ENCODE measurements at places on chromosomes 2 and 18.
A peak's percentile ranks its signal among the peaks of the same experiment; 100 is the strongest.

- DNase-seq: no peak
Measured at GRCh38 chr2:97546711-97547110, 43.0 kb downstream of the ANKRD36B start.

DNA sequence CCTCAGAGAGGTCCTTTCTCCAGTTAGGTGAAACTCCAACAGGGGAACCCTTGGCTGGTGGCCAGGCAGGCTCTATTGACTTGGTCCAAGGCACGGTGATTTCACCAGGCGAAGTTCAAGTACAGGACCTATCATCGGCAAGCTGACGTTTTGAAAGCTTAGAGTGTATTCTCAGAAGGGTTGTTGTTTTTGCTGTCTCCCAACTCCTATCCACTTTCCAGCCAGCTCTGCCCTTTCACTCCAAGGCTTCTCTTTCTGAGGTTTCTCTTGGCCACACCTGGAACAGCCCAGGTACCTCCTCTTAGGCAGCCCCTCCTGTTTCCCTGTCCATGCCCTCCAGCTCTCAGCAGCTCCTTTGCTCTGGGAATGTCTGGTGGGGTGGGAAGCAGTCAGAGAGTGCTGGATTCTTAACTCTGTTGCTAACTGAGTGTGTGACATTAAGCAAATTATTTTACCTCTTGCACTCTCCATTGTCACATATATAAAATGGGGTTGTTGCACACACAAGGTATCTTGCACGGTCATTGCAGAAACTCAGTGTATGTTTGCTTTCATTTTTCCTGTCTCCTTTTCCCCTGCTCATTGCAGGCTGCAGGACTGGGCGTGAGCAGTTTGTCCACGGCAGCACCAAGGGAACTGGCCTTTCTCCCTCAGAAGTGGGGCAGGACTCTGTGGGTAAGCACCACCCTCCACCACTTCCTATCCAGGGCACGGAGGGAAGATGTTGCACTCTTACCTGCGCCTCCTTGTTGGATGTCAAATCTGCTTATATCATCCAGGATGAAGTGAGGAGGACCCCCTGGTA is 30.2 kb downstream of the CAPN13 start:
- DNase-seq: no peak

GRCh38 chr2:226325526-226325925 is 474.1 kb downstream of the IRS1 start:
- peak; percentile 17 for DNase-seq

GRCh38 chr18:27501671-27502070 is 316.6 kb upstream of the CHST9 start:
- DNase-seq: no peak

- no peak for DNase-seq
Measured at GRCh38 chr2:119772767-119773166, 13.0 kb downstream of the PTPN4 start.

GRCh38 chr2:83991992-83992391 is 467.1 kb downstream of the SUCLG1 start:
- DNase-seq: no peak

DNA sequence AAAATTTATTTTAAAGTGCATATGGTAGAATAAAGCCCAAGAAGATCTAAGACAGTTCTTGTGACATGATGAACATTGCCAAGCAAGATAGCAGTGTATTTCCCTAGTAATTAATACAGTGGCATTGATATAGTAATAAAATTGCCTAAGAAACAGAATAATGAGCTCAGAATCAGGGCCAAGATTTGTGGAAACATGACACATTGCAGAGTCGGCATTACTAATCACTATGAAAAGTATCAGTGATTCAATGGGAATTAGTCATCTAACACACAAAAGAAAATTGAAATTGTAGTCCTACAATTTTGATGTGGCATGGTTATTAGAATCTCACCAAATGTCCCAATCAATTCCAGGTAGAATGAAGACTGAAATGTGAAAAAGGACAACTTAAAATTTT is 243.0 kb upstream of the CYRIA start:
- peak; percentile 3 for DNase-seq

DNA sequence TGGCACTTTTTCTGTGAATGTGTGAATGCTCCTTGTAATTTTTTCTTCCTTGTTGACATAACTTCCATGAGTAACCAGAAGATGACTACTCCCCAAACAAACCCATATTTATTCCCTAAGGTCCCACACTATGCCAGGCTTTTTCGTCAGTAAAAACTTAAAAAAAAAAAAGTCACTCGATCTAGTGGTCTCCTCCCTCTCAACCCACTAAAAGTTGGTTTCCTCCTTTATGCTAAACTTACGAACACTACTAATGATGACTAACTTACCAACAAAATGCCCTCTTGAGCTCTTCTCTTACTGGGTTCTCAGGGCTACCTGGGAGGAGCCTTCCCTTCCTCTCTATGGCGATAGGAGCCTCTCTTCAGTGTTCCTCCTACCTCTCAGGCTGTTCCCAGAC is 18.2 kb downstream of the ACVR1 start:
- DNase-seq: no peak

GRCh38 chr2:40488101-40488601 is 36.3 kb upstream of the SLC8A1 start:
- peak; percentile 74 for DNase-seq

DNA sequence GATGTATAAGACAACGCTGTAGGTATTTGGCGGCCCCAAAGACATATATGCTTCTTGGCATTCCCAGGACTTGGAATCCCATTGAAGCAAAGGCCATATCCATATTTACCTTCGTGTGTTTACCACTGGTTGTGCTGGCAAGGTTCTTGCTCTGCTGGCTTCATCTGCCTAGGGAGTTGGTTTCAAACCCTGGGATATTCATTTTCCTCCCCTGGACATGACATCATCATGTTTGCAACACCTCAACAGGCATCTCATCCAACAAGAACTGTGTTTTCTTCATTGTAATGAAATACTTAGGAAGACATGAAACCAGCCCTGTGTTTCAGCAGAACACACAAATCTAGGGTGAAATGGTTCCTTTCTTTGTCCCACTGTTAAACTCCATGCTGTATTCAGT is 77.9 kb upstream of the PHLPP1 start:
- no peak for DNase-seq

DNA sequence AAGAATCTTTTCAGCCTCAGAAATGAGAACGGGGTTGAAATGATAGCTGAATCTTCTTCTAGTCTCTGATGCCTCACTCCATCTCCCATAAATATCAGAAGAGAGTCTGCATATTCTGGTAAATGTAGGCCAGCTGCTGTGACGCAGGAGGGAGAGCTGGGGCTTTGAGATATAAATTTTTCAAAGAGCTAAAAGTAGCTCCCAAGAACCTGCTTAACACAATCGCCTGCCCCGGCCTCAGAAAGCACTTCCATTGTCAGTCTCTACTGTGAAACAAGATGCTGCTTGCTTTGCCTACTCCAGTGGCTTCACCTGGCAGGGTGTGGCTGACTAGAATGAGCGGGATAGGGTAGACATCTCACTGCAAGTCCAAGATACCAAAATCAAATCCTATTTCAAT is 105.0 kb upstream of the CCDC150 start:
- DNase-seq: no peak

DNA sequence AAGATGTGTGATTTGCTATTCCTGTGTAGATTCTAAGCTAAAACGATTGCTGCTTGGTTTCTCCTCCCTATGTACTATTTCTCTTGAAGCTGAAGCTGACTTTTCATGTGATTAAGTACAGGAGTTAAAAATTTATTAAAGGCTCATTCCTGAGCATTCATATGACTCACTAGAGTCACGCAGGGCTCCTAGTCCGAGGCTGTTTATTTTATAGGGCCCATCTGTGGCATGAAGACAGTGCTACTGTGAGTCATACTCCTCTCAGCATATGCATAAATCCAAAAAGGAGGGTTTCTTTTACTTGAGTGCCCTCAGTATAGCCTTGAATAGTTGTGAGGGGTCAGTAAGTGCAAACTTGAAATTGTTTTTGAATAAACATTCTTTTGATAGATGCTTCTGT is 378.8 kb downstream of the PTPRM start:
- no peak for DNase-seq

- no peak for DNase-seq
Measured at GRCh38 chr18:26417190-26417589, 131.2 kb downstream of the KCTD1 start.

DNA sequence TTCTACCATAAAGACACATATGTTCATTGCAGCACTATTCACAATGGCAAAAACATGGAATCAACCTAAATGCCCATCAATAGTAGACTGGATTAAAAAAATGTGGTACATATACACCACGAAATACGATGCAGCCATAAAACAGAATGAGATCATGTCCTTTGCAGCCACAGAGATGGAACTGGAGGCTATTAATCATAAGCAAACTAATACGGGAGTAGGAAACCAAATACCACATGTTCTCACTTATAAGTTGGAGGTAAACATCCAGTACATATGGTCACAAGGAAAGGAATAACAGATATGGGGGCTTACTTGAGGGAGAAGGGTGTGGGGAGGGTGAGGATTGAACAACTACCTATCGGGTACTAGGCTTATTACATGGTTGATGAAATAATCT is 7.7 kb downstream of the HMSD start:
- DNase-seq: no peak

DNA sequence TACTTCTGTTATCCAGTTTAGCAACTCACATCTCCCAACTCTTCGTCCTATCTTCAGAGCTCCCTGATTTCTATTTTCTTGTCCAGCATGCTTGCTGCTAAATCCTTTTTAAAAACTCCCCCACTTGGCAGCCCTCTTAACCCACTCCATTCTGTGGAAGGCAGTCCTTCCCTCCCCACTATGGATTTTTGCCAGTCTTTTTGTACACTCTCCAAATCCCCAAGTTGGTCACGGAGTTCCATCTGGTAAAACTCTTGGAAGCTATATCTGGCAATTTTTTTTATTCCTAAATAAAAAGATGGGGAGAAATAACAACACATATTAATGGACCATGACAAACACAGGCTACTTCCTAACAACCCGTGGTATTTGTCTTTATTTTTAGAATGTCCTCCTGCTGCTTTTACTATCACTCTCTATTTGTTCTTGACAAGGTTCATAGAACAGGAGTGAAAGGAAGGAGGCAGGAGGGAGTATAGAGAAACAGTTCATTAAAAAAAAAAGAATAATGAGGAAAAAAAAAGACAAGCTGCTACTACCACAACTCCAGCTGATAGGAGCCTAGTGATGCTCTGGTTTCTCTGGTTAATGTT is 120.0 kb upstream of the THSD7B start:
- no peak for DNase-seq

GRCh38 chr2:15642815-15643500 is 51.3 kb downstream of the DDX1 start:
- DNase-seq: no peak

GRCh38 chr18:8279346-8279745 is 329.9 kb upstream of the RAB12 start:
- no peak for DNase-seq

DNA sequence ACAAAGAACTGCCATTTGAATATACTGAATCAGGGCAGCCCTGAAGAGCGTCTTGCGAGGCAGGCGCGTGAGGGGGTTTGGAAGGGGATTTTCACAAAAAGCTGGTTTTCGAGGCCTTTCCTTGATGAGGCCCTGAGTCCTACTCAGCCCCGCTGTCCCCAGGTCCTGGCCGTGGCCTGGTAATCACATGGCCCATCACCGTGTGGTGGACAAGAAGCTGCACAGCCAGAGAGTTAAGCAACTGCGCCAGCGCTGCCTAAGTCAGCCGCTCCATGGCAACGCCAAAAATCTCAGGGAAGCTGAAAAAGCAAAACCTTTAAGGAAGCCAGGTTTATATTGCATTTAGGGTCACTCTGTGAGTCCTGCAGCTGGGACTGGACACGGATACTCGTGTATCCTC is 341.2 kb upstream of the MYT1L start:
- no peak for DNase-seq

DNA sequence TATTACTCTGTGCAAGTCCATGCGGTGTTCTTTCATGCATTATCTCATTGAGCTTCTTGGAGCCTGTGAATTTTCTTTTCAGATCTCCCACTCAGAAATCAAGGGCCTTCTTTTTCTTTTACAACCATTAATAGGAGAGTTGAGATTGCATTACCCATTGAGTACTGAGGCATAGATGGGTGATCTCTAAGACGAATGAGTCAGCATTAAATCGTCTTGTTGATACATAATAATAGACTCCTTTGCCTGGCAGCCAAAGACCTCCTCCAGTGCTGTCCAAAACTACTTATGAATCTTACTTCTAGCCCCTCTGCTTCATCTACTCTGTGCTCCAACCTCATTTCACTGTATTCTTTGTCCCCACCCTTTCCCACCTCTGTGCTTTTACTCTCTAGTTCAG is 180.5 kb downstream of the AGPS start:
- DNase-seq: no peak

DNA sequence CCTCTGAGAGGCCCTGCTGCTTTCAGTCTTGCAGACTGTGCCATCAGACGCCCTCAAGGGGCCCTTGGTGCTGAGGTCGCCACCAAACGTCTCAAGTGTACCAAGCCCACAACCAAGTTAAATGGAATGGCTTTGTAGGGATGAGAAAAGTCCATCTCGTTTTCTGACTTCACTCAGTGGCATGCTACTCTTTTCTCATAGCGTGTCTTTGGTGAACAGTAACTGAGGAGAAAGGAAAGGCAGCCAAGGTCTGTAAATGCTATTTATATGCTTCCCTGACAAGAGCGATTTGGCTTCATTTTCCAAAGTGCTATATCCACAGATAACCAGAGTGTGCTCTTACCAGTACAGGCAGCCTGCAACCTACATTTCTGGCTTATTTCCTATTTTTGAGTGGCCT is 123.0 kb downstream of the MTX2 start:
- DNase-seq: no peak

- no peak for DNase-seq
Measured at GRCh38 chr2:144996225-144996795, 476.4 kb upstream of the ZEB2 start.

Measured in suppressor macrophage (primary cell).